Muscle of arm (tissue), 14 donors: ENCODE measurements at places on chromosomes 2 and 18.

- peak; percentile 51 for DNase-seq
Observed at GRCh38 chr18:59514203-59514602, 155.1 kb upstream of the LMAN1 start.

DNA sequence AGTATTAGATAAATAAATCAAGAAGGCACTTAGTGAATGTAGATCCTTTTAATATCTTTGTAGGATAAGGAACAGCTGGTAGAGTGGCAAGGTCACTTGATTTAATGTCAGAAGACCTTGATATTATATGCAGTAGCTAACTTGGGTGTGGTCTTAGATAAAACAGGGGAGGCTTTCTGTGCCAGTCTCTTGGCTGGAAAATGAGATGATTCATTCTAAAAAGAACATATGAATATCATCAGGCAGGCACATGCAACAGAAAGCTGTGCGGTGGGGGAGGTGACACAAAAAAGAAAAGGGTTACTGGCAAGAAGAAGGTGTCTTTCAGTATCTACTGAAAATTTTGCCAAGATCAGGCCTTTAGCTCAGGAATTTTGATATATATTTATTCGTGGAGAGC, 931.7 kb upstream of the CELF4 start:
- DNase-seq = no peak

DNA sequence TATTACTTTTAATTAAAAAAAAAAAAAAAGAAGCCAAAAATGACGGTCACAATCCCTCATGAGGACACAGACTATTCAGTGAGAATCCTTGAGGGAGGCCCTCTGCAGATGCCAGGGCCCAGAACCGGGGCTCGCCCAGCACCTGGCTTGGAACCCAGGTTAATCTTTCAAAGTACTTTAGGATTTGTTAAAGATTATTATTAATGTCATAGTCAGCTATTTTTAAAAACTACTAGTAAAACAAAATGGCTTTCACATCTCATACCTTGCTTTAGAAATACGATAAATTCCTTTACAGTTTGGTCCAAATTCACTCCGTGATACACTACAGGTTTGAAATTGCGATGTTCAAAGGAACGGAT, 27.1 kb downstream of the C2orf76 start:
- DNase-seq = no peak

DNA sequence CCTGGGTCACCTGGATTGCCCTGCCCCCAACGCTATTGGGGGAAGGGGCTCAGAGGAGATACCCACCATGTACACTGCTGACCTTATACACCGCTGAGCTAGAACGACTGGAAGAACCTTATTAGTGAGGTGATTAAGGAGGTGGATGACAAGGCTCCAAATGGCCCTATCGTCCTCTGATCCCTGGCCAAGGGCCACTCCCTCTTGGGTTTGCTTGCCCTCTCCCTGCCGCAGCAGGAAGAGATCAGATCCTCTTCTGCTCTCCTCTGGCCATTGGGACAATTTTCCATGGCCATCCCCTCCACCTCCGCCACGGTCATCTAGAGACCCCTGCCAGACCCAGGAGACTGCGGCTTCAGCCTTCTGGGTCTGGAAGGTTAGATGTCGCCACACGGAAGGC, 1.2 kb downstream of the ZNF514 start:
- no peak for DNase-seq

- no peak for DNase-seq
Observed at GRCh38 chr2:70691497-70692140, 76.4 kb downstream of the ADD2 start.

GRCh38 chr2:111207851-111208250, 87.1 kb downstream of the BCL2L11 start:
- DNase-seq = no peak

GRCh38 chr2:20577495-20578235, 73.2 kb downstream of the HS1BP3 start:
- DNase-seq = no peak

DNA sequence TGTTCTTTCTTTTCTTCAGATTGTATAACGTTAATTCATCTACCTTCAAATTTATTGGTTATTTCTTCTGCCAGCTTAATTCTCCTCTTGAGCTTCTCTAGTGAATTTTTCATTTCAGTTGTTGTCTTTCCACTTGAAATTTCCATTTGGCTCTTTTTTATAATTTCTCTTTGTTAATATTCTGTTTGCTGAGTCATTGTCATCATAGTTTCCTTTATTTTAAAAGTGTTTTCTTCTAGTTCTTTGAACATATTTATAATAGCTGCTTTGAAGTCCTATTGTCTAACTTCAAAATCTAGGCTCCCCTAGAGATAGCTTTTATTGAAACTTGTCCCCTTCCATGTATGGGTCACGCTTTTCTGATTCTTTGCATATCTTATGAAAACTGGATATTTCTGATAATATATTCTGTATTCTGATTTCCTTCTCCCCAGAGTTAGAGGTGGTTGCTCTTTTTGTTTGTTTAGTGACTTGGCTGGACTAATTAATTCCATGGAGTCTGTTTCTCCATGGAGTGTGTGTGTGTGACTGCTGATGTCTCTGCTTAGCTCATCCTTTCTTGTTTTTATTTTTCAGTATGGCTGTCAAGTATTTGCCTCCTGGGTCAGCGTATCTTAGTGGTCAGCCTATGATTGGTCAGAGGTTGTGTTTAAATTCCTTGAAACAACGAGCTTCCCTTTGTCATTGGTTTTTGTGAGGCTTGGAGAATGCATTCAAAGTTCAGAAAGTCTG, 47.6 kb downstream of the DIS3L2 start:
- no peak for DNase-seq

- DNase-seq = peak; percentile 81
Observed at GRCh38 chr2:234335661-234336228, 161.1 kb downstream of the ARL4C start.

DNA sequence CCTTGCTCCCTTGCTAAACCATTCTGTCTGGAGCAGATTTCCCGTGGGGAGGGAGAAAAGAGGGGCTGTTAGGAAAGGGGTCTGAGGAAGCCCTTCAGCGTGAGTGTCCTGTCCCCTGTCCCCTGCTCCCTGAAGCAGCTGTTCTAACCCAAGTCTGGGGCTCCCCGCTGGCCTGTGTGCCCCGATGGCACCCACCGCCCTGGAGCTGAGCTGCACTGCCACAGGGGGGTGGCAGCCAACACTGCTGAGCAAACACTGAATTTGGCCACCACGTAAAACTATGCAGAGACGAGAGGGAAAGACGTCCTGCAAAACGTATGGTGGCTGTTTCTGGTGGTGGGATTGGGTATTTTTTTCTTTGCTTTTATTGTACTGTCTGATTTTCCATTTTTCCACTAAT, 17.9 kb downstream of the KCNG2 start:
- no peak for DNase-seq

- peak; percentile 44 for DNase-seq
Observed at GRCh38 chr2:675982-676646, 1.1 kb downstream of the TMEM18 start.

DNA sequence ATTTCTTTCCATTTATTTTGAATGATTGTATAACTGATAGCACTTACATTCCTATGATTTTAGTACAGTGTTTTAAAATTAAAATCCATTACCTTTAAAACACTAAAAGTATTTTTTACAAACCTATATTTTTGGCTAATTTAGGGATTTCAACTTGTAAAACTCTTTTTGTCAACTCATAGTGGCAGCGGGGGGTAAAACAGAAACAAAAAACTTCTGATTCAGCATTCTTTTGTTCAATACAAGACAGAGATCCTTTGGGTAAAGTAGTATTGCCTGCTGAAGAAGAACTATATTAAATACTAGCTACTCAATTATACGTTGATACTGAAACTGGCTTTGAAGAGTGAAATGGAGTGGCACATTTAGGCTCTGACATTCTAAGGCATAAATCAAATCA, 437.4 kb upstream of the CDH19 start:
- no peak for DNase-seq

- DNase-seq = no peak
Observed at GRCh38 chr18:68466672-68467071, 248.2 kb downstream of the TMX3 start.

DNA sequence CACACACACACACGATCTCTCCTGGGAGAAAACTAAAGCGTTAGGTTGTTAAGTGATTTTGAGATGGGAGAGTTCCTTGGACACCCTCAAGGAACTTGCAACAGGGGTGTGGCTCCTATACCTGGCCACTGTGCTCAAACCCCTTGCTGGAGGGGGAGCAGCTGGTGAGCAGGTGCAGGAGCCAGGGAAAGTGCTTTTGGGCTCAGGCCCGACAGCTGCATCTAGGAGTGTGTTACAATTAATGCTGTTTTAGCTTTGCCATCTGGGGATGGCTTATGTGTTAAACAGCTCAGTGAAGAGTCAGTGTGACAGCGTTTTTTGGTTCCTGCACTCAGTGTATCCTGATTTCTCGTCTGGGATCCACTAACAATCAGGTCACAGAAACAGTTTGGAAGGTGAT, 510.8 kb downstream of the TRIB2 start:
- DNase-seq = no peak

DNA sequence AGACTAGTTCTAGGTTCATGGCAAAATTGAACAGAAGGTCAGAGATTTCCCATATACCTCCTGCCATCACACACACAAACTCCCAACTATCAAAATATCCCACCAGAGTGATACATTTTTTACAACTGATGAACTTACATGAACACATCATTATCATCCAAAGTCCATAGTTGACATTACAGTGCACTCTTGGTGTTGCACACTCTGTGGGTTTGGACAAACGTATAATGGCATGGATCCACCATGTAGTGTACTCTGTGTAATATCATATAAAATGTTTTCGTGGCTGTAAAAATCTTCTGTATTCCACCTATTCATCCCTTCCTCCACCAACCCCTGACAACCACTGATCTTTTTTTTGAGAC, 25.9 kb upstream of the STAM2 start:
- DNase-seq = no peak

- DNase-seq = peak; percentile 94
Observed at GRCh38 chr2:237085248-237086221, at the start of gene COPS8. TSS of gene COPS8 (plus strand) at chr2:237085889. CDS start at chr2:237085965, 76 bp downstream.

GRCh38 chr2:13091861-13092378, 375.2 kb downstream of the TRIB2 start:
- no peak for DNase-seq

GRCh38 chr2:180876506-180876905, 103.9 kb upstream of the UBE2E3 start:
- peak; percentile 15 for DNase-seq

DNA sequence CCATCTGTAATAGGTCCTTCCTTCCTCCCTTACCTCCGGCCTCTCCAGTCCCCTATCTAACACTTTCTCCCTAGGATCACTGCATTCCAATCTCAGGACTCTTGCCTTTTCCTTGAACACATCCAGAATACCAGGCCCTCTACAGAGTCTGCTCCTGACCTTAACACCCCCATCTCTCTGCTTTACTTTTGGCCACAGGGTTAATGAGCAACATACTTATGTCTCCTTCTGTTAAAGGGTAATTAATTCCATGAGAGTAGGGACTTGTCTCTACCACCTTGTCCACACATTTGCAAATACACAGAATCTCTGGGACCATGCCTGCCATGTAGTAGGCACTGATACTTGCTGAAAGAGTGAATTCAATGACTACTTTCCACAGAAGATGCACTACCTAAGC, 94.9 kb downstream of the COBLL1 start:
- no peak for DNase-seq

DNA sequence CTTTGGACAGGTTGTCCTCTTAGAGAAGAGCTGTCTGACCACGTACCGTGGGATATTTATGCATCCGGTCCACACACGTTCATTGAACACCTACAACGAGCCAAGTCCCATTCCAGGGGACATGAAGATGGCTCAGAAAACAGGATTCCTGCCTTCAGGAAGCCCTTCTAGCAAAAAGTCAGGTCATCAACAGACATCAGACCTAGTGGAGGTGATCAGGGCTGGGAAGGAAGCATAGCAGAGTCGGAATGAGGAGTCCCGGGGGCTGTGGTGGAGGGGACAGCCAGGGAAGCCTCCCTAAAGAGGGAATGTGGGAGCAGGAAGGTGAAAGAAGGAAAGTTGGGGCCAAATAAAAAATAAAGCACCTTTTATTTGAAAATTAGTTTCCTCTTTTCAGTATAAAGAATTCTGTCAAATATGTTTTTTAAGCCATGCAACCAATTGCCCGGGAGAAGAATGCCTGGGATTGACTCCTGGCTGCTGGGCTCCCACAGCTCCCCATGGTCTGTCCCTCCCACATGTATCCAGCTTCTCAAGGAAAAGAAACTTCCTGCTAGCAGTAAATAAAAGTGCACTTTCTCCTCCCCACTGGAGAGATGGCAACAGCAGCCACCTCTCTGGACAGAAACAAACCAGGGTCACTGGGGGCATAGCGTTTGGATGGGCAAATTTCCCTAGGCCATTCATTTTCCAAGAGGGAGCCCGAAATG, 144.8 kb downstream of the SMAD7 start:
- DNase-seq = no peak

DNA sequence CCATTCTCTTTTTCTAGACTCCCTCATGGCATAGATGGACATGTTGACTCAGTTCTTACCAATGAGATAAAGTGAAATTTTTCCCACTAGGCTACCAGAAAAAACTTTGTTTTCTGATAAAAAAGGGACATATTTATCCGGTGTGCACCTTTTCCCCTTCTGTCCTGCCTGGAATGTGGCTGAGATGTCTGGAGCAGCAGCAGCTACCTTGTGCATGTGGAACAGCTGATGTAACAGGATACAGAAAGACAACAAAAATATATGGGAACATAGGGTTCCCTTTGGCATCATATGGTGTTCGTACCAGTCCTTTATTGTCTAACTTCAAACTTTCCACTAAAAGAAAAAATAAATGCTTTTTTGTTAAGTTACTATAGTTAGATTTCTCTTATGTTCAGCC, 460.2 kb upstream of the HS6ST1 start:
- DNase-seq = no peak

DNA sequence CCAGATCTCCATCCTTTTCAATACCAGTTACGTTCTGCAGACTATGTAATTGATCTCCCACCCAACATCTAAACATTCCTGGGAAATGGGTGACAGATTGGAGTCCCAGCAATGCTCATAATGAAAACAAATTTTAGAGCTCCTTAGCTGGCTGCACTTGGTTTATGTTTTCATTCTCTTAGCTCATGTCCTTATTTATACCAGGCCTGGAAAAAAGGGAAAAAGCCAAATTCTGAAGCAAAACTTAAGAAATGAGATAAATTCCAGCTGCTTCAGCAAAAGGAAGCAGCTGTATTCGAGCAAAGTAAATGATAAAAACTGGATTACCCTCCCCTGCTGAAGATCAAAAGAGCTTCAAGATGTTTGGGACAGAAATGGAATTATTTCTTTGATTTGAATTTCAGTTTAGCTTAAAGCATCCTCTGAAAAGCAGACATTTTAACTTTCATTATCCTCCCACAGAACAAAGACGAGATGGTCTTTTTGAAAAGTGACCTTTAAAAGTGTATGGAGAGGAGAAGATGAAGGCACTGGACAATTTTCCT, 196.5 kb upstream of the THUMPD2 start:
- DNase-seq = peak; percentile 12

DNA sequence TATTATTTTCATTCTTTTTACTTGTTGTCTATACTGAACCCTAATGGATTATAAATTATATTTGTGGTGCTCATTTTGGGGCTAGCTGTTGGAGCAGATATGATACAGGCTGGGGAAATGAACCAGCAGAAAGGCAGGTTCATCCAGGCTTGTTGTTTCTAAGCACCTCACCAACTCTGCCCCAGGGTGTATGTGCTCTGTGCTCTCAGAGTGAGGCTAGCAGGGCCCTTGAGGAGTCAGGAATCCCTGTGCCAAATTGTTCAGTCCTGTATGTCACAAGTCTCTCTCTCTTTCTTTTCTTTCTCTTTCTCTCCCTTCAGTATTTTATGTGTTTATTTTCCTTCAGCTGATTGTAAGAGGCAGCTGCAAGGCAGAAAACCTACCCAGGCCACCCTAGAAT, 181.1 kb upstream of the DPP10 start:
- DNase-seq = no peak

- DNase-seq = no peak
Observed at GRCh38 chr2:237025090-237025865, 60.4 kb upstream of the COPS8 start.
